Left lung (tissue), 14 donors: ENCODE measurements at places on chromosomes 1 and 21. TPM values are rescaled to one million over a fixed set of nuclear protein-coding genes. Genes with fewer than 3 reads are reported as not detected.

The GSTM5 gene
- total RNA-seq, result 11.6 TPM

The VASH2 gene
- 2.4 TPM for total RNA-seq

The GJA8 gene
- total RNA-seq, result not detected

The GLIS1 gene
- total RNA-seq, result not detected

The SUMO3 gene
- 92.4 TPM for total RNA-seq

The TMPRSS3 gene
- total RNA-seq, result 4.8 TPM

The OR2AK2 gene
- not detected for total RNA-seq

The MIGA1 gene
- 15.5 TPM for total RNA-seq

The MYOC gene
- total RNA-seq, result not detected

The TFF3 gene
- total RNA-seq, result 11.1 TPM

- no peak overlapping the region for H3K27ac ChIP-seq
- H3K4me1 ChIP-seq, result no peaks in the 10 kb centered on the region
- H3K27me3 ChIP-seq, result no peaks in the 10 kb centered on the region
- DNase-seq, result peak; percentile 64
- H3K36me3 ChIP-seq, result no peaks in the 10 kb centered on the region
Observed at GRCh38 chr1:239976130-239976968, 115.3 kb upstream of the FMN2 start.

- no peak overlapping the region for H3K4me3 ChIP-seq
- no peaks in the 10 kb centered on the region for H3K27me3 ChIP-seq
- H3K36me3 ChIP-seq, result peaks cover 2% of the 10 kb centered on the region
- H3K27ac ChIP-seq, result no peak overlapping the region
Observed at GRCh38 chr1:161180639-161181038, 3.3 kb upstream of the B4GALT3 start.

DNA sequence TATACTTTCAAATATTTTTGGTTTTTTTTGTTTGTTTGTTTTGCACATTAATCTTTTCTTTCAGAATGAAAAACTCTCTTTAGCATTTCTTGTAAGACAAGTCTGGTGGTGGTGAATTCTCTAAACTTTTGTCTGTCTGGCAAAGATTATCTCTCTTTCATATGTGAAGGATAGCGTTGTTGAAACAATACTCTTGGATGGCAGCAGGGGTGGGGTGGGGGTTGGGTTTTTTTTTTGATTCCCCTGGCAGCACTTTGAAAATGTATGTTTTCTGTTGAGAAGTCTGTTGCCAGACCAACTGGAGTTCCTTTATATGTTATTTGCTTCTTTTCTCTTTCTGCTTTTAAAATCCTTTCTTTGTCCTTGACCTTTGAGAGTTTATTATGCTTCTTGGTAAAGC is 160.2 kb downstream of the VAV3 start:
- no peaks in the 10 kb centered on the region for H3K27me3 ChIP-seq
- no peaks in the 10 kb centered on the region for H3K36me3 ChIP-seq
- H3K27ac ChIP-seq, result no peak overlapping the region
- no peak overlapping the region for H3K4me3 ChIP-seq

- H3K36me3 ChIP-seq, result no peaks in the 10 kb centered on the region
- no peaks in the 10 kb centered on the region for H3K4me1 ChIP-seq
- no peak overlapping the region for H3K27ac ChIP-seq
- H3K4me3 ChIP-seq, result no peak overlapping the region
Observed at GRCh38 chr21:32270748-32271147, 8.1 kb downstream of the MIS18A start.

GRCh38 chr1:57157818-57158603 is 192.2 kb upstream of the C8B start:
- H3K27ac ChIP-seq, result no peak overlapping the region
- no peaks in the 10 kb centered on the region for H3K36me3 ChIP-seq
- H3K27me3 ChIP-seq, result peaks cover 3% of the 10 kb centered on the region
- H3K4me1 ChIP-seq, result no peaks in the 10 kb centered on the region
- no peak overlapping the region for H3K4me3 ChIP-seq

DNA sequence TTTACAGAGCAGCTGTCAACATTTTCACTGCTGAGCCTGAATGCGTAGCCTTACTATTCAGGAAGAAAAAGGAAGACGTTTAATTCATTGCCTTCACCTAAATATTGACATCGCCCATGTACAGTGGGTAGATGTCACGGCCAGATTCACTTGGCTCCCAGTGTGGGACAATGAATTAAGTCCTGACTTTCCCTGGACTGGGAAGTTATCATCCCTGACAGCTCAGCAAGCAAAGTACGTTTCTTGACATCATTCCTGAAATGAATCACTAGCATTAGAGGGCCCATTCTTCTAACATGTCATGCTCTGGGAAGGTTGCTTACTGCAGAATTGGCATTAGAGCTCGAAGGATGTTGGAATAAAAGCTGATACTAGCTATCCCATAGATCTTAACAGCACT is 37.8 kb downstream of the LRRC53 start:
- no peak overlapping the region for H3K4me3 ChIP-seq
- H3K27me3 ChIP-seq, result no peaks in the 10 kb centered on the region
- H3K36me3 ChIP-seq, result no peaks in the 10 kb centered on the region

DNA sequence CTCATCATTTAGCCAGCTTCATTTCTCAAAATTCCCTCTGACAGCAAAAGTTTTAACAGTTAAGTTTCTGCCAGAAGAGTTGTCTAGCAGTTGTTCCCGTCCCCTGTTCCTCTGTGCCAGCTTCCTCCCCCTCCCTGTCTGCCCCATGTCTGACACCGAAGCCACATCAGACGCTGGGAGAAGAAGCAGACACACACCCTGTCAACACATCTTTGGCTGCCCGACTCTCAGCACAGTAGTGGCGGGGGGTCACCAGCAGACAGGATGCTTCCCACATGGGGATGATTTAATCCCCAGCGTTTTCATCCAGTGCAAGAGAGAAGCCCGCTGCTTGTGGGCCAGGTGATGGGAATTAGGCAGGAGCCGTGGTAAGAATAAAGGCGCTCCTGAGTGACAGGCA is 379.4 kb upstream of the RUNX1 start:
- H3K27me3 ChIP-seq, result no peaks in the 10 kb centered on the region
- H3K36me3 ChIP-seq, result no peaks in the 10 kb centered on the region
- H3K4me1 ChIP-seq, result peaks cover 5% of the 10 kb centered on the region
- H3K4me3 ChIP-seq, result no peak overlapping the region
- H3K27ac ChIP-seq, result peak overlapping the region; percentile 72

DNA sequence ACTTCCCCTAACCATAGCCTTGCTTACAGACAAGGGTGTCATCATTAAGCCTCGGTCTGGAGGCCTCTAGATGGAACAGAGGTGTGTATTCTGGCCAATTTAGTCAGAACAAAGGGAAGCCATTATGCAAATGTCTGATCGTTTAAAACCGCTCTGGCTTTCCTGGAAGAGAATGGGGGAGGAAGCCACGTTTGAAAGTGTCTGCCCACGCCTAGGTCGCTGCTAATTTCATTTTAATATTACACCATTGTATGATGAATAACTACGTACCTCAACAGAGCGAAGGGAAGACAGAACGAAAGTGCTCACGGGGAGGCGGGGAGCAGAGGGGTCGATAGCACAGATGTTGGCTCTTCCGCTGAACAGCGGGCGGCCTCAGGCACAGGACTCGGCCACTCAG is 41.1 kb upstream of the CSF3R start:
- no peaks in the 10 kb centered on the region for H3K36me3 ChIP-seq
- no peaks in the 10 kb centered on the region for H3K4me1 ChIP-seq
- no peak overlapping the region for H3K4me3 ChIP-seq
- no peak for DNase-seq
- no peak overlapping the region for H3K27ac ChIP-seq
- no peaks in the 10 kb centered on the region for H3K27me3 ChIP-seq

GRCh38 chr21:46122758-46123683 is 25.1 kb downstream of the COL6A2 start:
- no peaks in the 10 kb centered on the region for H3K36me3 ChIP-seq
- no peaks in the 10 kb centered on the region for H3K4me1 ChIP-seq
- peak; percentile 18 for DNase-seq
- no peak overlapping the region for H3K4me3 ChIP-seq

- no peak overlapping the region for H3K27ac ChIP-seq
- no peak for DNase-seq
- H3K27me3 ChIP-seq, result no peaks in the 10 kb centered on the region
- H3K4me3 ChIP-seq, result no peak overlapping the region
Observed at GRCh38 chr1:191674626-191675179, 483.6 kb upstream of the RGS18 start.

DNA sequence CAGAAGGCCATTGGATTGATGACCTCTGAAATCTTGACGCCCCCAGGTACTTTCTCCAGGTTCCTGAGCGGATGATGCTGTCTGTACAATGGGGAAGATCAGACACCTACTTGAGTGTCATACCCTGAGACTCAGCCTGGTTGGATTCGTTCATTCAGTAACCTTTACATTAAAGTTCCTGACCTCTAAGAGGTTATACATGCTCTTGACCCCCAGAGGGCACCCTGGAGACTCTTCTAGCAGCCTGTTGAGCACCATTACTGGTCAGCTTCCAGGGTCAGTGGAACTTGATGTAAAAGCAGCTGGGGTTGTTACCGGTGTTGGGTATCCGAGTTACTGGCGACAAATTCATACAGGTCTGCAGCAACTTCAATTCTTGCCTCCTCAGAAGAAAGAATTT is 114.3 kb upstream of the ZNF678 start:
- H3K27me3 ChIP-seq, result peaks cover 12% of the 10 kb centered on the region
- no peaks in the 10 kb centered on the region for H3K36me3 ChIP-seq
- H3K27ac ChIP-seq, result no peak overlapping the region
- no peak overlapping the region for H3K4me3 ChIP-seq
- H3K4me1 ChIP-seq, result no peaks in the 10 kb centered on the region
- DNase-seq, result no peak

- no peak overlapping the region for H3K27ac ChIP-seq
- no peaks in the 10 kb centered on the region for H3K36me3 ChIP-seq
- H3K27me3 ChIP-seq, result no peaks in the 10 kb centered on the region
- no peak overlapping the region for H3K4me3 ChIP-seq
Observed at GRCh38 chr1:108556066-108556465, 3.8 kb upstream of the EEIG2 start.

DNA sequence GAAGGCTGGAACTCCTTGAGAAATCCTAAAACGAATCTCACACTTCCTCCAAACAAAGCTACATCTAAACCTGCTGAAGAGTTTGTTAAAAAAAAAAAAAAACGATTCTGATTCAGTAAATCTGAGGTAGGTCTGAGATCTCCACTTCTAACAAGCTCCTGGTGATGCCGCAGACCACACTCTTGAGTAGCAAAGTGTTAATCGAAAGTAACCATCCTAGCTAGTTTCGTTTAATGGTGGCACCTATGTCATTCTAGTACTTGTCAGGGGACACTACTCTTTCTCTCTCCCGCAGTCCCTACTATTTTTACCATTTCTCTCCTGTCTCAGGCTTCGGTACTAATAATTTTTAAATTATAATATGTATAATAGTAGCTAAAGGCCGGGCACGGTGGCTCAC is 2.1 kb downstream of the CLCC1 start:
- DNase-seq, result no peak
- peaks cover 7% of the 10 kb centered on the region for H3K4me1 ChIP-seq
- H3K4me3 ChIP-seq, result no peak overlapping the region
- H3K36me3 ChIP-seq, result no peaks in the 10 kb centered on the region
- H3K27ac ChIP-seq, result no peak overlapping the region
- no peaks in the 10 kb centered on the region for H3K27me3 ChIP-seq

GRCh38 chr1:247493106-247493505 is 35.2 kb upstream of the OR2B11 start:
- H3K27ac ChIP-seq, result no peak overlapping the region
- H3K27me3 ChIP-seq, result no peaks in the 10 kb centered on the region
- H3K36me3 ChIP-seq, result no peaks in the 10 kb centered on the region
- H3K4me1 ChIP-seq, result no peaks in the 10 kb centered on the region
- no peak for DNase-seq

GRCh38 chr1:85289848-85290335 is 13.5 kb upstream of the BCL10 start:
- H3K36me3 ChIP-seq, result no peaks in the 10 kb centered on the region
- no peaks in the 10 kb centered on the region for H3K4me1 ChIP-seq
- H3K27me3 ChIP-seq, result no peaks in the 10 kb centered on the region
- H3K27ac ChIP-seq, result no peak overlapping the region

- H3K36me3 ChIP-seq, result no peaks in the 10 kb centered on the region
- peaks cover 96% of the 10 kb centered on the region for H3K4me1 ChIP-seq
- H3K4me3 ChIP-seq, result no peak overlapping the region
- DNase-seq, result peak; percentile 55
Observed at GRCh38 chr1:234960722-234961455, 167.7 kb downstream of the TOMM20 start.
